ENCODE measurements at places on chromosomes 3 and 15. TPM values are rescaled to one million over a fixed set of nuclear protein-coding genes. Genes with fewer than 3 reads are reported as not detected.

DNA sequence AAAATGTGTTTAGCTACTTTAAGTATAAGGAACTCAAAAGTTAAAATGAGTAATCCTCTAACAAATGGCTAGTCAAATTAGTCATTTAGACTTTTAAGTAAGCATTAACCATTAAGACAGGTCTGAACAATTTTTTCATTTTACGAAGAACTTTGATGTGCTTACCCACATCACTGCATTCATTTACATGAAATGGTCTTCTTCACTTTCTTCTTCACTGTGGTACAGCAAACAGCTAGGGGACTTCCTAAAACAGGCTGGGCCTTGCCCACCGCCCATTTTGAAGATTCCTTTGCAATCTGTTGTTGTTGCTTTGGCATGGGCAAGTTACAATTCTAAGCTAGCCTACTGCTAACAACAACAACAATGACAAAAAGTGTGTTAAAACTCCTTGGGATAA is 67.4 kb downstream of the CBLB start:
- DNase-seq: no peak

DNA sequence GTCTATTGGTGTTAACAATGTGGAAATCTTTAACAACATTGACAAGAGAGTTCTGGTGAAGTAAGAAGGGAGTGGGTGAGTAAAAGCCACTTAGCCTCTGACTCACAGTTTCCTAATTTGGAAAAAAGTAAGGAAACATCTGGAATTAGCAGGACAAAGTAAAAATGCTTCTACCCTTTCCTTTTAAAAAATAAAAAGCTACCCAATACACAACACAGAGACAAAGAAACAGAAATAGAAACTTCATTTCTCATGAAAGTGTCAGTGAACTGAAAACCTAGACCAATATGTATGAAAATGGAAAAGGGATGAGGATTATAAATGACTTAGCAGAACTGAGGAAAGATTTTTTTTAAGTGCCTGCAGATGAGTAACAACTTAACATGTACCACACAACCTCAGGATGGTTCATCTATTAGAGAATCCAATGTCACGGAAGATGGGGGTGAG is 65.4 kb downstream of the SSR3 start:
- DNase-seq: no peak

- DNase-seq: no peak
These were observed 18.2 kb downstream of the MINDY4B start for GRCh38 chr3:150887031-150887430.

Gene ROBO2
- 6.0 TPM for total RNA-seq

Data from lung (tissue), 17 donors.